ENCODE measurements at places on chromosomes 1 and 21. TPM values are rescaled to one million over a fixed set of nuclear protein-coding genes. Genes with fewer than 3 reads are reported as not detected.
A peak's percentile ranks its signal among the peaks of the same experiment; 100 is the strongest.

GRCh38 chr1:24327891-24328290 lies 8.7 kb downstream of the GRHL3 start:
- no peak for DNase-seq
- H3K36me3 ChIP-seq, result no peaks in the 10 kb centered on the region
- no peak overlapping the region for H3K27ac ChIP-seq
- H3K27me3 ChIP-seq, result peaks cover 79% of the 10 kb centered on the region

DNA sequence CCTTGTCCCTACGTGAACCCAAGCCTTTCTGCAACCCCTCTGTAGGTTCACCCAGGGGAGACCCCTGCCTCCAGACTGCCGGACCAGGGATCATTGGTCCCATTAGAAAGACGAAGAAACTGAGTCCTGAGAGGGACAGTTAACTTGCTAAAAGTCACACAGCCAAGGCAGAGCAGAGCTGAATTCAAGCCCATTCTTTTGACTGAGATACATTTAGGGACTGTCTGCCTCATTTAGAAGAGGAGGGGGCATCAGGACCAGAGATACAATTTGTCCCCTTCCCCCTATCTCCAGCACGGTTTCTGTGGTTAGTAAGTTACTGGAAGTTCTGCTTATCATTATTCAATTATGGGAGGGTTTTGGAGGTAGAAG lies 19.1 kb downstream of the KCNQ4 start:
- H3K27ac ChIP-seq, result no peak overlapping the region
- H3K27me3 ChIP-seq, result no peaks in the 10 kb centered on the region
- H3K36me3 ChIP-seq, result no peaks in the 10 kb centered on the region
- DNase-seq, result no peak

- no peak for DNase-seq
- H3K27me3 ChIP-seq, result no peaks in the 10 kb centered on the region
- H3K4me1 ChIP-seq, result no peaks in the 10 kb centered on the region
- no peak overlapping the region for H3K4me3 ChIP-seq
These were observed 357.0 kb upstream of the NCAM2 start for GRCh38 chr21:20641241-20641640.

DNA sequence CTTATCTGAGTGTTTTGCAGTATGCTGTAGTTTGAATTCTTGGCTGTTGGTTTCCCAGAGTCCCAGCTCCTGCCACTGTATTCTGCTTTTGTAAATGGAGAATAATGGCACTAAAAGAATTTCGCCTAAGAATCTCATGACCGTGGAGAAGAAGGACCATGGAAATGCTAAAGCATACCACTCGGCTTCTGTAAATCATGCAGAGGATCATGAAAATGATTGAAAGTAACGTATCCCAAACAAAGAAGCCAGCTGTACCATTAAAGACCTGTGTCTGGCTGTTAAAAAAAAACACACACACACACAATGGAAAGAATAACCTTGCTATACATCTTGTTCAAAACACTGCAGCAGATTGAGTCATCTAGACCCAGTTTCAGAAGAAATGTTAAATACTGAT lies 287.9 kb downstream of the ZNF326 start:
- no peaks in the 10 kb centered on the region for H3K36me3 ChIP-seq
- no peaks in the 10 kb centered on the region for H3K27me3 ChIP-seq
- H3K4me1 ChIP-seq, result no peaks in the 10 kb centered on the region
- H3K4me3 ChIP-seq, result no peak overlapping the region
- no peak for DNase-seq

DNA sequence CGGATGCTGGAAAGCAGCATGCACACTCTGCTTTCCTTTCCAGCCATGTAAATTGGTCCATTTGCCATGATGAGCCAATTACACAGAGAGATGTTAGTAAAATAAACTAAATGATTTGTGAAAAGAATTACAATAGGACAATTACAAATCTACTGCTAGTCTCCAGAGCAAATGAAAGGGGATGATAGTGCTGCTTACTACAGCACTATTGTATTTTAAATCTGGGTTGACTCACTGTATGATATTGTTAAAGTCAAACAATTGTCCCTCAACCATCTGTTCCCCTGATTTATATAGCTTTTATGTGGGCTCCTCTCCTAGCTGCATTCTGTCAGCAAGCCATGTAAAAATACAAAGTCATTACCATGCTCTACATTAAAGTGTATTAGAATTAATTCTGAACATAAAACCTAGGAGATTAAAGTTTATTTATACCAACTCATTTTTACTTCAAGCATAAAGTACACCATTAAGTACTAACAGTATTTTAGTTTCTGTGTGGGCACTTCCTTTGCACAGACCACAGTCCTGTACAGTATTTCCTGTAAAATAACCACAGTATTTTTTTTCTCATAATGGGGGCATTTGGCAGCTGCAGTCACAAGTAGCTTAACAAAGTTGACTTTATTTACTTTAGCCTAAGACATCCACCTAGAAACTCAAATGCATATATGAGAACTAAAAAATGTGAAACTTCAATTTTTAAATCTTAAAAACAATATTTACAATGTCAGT lies 135.8 kb downstream of the VAV3 start:
- no peaks in the 10 kb centered on the region for H3K36me3 ChIP-seq
- H3K4me3 ChIP-seq, result no peak overlapping the region
- H3K27ac ChIP-seq, result peak overlapping the region; percentile 77
- no peaks in the 10 kb centered on the region for H3K27me3 ChIP-seq

Gene PLOD1
- 13.6 TPM for total RNA-seq

Data from activated T-cell treated with anti-CD3 and anti-CD28 coated beads, Interleukin-2, amount 50 U/mL, for 72 hours (primary cell).